ENCODE measurements at places on chromosomes 2 and 18.

- DNase-seq = no peak
Observed at GRCh38 chr2:150690870-150691269, 203.4 kb upstream of the RND3 start.

DNA sequence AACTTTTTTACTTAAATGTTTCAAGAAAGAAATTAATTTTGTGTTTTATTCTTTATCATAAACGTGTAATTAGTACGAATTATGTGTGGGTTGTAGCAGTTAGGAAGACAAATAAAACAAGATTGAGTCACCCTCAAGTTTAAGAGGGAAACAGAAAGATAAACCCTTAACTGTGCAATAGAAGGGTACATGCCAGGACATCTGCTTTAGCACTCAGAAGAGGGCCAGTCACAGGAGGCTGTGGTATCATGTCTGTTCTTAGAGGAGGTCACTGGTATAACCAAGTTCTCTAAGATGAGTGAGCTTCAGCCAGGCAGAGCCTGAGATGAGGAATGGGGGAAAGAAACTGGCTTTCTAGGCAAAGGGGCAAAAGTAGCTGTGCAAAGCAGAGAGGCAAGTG is 42.4 kb upstream of the GRHL1 start:
- no peak for DNase-seq

GRCh38 chr2:27381577-27382181 is 1.1 kb upstream of the ZNF513 start:
- no peak for DNase-seq

GRCh38 chr2:160256507-160256906 is 56.4 kb upstream of the ITGB6 start:
- no peak for DNase-seq

DNA sequence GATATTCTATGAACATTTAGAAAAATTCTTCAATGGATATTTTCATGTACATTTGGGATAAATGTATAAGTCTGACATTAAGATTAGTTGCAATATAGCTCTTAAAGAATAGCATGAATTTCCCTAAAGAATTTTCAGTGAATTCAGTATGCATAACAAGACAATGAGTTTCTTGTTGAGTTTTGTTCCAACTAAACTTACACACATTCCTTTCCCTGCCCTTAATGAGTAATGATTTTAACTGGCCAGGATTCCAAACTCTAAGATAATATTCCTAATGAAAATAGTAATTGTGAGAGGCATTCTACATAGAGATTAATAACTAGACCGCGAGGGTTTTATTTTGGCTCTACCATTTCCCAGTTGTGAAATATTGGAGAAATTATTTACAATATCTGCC is 390.3 kb upstream of the GALNT5 start:
- no peak for DNase-seq

DNA sequence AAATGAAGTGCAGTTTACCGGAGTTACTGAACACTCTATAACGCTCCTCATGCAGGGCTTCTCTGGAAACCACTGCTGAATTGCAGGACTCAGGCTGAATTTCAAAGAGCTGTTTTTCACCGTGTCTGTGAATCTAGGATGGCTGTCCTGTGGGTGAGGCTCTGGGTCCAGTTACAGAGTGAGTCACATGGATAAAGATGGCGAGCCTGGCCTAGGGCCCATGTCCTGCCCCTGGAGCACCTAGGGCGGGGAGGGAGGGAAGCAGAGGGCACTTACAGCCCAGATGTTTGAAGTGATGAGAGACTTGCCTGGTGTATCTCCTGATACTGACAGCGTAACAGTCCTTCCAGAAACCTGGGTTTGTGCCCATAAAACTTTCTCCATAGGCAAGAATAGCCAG is 583.0 kb downstream of the IRS1 start:
- DNase-seq = no peak

DNA sequence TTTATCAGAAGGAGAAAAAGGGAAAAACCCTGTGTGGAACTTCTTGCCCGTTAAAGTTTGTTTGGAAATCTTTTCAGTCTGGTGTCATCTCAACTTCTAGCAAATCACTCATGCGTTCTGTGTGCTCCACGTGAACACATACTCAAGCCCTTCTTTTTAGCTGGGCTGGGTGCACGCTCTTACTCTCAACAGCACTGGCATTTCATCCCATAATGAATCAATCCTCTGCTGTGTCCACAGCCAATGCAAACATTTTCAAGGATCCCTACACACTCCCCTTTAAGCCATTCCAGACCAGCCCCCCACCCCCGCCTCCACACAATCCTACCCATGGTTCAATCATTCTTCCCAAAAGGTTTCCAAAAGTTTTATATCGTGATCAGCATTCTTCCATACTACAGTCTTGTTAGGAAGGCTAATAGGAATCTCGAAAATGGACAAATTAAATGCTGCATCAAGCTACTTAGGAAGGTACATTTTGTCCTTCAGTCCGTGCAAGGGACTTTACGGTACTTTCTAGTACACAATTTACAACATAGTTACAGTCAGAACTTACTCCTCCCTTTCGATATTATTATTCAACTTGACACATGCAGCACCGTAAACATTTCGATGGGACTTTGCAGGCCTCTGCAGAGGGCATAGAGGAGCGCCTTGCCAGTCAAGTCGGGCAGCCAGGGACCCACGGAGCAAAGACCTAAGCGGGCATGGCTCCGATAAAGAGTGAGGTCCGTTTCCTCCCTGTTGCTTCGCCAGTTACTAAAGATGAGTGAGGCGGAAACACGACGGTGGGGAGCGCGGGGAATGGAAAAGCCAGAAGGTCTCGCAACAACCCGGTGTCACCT is 1.4 kb downstream of the PTGR3 start:
- peak; percentile 53 for DNase-seq

DNA sequence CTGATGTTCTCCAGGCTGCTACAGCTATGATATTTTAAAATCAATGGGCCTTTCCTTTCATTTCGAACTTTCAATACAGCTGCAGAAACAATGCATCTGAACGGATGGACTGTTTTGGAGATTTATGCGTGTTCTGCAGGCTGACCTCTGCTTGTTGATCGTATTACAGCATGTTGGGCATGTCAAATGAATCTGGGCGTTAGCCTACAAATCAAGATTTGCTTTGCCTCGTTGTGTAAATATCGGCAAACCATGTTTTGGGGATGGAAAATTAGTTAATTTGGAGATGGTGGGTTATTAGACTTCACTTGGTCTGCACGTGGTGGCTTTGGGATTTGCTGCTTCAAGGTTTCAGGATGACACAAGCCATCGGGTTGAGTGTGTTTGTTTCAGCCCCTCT is 129.3 kb downstream of the AGAP1 start:
- DNase-seq = no peak

DNA sequence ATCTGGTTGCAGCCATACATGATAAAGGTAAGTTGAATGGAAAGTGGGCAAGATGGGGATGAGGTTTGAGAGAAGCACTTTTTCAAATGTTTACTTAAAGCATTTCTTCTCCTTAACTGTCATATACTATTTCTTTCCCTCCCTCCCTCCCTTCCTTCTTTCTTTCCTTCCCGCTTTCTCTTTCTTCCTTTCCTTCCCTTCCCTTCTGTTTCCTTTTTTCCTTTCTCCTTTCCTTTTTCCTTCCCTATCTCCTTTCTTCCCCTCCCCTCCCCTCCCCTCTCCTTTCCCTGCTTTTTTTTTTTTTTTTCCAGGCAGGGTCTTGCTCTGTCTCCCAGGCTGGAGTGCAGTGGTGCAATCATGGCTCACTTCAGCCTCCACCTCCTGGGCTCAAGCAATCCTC is 5.6 kb downstream of the SLC3A1 start:
- no peak for DNase-seq

DNA sequence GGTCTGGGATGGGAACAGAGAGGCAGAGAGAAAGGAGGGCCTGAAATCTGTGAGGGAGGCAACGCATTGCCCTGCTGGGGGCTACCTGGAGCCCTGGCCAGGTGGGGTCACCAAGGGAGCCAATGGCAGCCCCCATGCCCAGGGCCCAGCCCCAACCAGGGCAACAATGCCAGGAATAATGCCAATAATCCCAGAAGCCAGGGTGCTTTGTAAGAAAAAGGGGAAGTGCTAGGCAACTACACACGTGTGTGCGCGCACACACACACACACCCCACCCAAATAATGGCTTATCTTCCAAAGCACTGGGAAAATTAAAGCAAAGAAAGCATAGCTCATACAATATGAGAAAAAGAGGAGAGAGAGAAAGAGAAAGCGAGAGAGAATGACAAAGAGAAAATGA is 7.0 kb upstream of the CLEC4F start:
- DNase-seq = no peak

All from stimulated activated CD8-positive, alpha-beta memory T cell treated with anti-CD3 and anti-CD28 coated beads, Interleukin-4, amount 100 ng/mL, for 48 hours (primary cell).